ENCODE measurements at places on chromosomes 7 and 10.

DNA sequence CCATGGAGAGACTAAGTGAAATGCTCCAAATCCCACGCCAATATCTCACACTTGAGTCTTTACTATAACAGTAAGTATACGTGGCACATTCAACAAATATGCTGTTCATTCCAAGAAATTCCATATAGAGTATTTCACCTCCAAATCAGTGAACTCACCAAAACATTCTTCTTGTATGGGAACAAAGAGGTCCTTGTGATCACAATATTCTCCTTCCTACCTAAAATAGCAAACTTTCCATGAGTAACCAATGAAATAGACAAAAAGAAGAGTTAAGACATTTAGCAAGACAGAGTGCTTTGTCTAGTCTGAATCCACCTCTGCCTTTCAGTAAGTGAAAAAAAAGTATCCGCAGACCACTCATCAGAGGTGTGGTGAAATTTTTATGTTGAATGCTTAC, 77.3 kb upstream of the NXPH1 start:
- DNase-seq = no peak

GRCh38 chr7:95246831-95247370, 77.4 kb downstream of the PON1 start:
- DNase-seq = peak; percentile 42

DNA sequence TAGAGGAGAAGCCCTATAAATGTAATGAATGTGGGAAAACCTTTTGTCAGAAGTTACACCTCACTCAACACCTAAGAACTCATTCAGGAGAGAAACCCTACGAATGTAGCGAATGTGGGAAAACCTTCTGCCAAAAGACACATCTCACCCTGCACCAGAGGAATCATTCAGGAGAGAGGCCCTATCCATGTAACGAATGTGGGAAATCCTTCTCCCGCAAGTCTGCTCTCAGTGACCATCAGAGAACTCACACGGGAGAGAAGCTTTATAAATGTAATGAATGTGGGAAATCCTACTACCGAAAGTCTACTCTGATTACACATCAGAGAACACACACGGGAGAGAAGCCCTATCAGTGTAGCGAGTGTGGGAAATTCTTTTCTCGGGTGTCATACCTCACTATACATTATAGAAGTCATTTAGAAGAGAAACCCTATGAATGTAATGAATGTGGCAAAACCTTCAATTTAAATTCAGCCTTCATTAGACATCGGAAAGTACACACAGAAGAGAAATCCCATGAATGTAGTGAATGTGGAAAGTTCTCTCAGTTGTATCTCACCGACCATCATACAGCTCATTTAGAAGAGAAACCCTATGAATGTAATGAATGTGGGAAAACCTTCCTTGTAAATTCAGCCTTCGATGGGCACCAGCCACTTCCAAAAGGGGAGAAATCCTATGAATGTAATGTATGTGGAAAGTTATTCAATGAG, 18.9 kb downstream of the RBAK start:
- no peak for DNase-seq

GRCh38 chr7:111409714-111410422, 152.4 kb downstream of the IMMP2L start:
- no peak for DNase-seq

GRCh38 chr7:124764847-124765400, 668 bp downstream of the GPR37 start:
- no peak for DNase-seq

DNA sequence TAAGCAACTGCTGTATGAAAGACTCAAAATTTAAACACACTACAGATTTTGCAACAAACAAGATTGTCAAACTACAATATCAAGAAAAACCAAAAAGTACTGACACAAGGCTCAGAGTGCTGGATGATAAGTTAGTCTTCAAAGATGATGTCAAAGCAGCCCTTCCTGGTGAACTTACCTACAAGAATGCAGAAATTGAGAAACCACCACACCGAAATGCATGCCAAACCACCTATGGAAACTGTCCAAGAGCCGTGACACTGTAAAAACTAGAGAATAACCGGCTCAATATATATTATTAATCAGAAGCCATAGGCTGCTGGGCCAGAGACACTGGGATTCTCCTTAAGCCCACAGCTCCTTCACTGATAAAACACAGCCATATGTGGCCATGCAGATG, 25.3 kb downstream of the DENND11 start:
- DNase-seq = no peak

DNA sequence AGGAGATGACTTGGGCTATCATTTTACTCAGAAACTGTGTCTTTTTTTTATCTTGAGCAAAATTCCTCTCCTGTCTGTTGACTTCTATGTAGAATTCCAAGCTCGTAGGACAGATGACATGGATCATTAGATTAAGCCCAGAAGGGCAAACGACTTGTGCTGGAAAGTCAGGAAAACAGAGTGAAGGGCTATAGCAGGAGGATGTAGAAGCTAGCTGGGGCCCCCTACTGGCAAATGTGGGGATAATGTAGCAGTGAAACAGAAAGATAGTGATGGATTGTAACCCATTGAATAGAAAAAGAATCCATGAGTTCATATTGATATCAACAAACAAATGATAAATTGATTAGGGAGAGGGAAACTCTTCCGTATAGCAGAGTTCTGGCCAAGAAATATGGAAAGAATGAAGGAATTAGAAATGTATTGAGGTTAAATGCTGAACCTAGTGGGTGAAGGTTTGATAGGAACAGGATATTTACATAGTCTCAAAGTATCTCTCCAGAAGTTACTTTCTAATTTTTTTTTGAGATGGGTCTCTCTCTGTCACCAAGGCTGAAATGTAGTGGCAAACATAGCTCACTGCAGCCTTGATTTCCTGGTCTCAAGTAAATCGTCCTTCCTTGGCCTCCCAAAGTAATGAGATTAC, 103.6 kb downstream of the LYZL1 start:
- DNase-seq = no peak

DNA sequence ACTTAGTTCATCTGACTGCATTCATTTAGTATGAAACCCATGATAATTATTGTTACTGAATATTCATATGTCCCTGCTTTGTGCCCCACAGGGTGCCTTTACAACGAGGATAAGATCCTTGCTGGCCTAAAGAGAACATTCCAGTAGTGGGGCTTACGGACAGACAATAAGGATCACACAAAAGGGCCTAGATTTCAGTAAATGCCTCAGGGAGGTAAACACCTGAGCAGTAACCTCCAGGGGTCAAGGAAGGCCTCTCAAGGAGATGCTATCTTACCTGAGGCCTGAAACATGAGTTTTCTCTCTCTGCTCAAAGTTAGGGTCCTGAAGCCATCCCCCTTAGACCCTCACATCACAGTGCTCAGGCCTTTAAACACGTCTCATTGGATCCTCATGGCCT, 228.7 kb downstream of the TCF7L2 start:
- DNase-seq = no peak

- no peak for DNase-seq
These were observed 22.2 kb downstream of the TYW1B start for GRCh38 chr7:72805526-72806494.

DNA sequence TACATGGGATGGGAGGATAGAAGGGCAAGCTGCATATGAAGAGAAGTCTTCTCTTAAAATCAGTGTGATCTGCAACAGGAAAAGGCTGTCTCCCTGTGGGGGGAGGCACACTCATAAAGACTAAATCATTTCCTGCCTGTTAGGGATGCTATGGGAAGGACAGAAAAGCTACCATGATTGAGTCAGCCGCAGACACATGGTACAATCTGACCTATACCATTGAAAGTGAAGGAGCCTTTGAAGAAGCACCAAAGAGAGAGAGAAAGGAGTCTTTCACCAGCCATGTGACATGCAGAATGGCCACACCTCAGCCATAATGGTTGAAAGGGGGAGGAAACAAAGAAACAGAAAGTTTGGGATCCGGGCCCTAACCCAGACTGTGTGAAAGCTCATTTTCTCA, 29.1 kb downstream of the NUDCD3 start:
- no peak for DNase-seq

DNA sequence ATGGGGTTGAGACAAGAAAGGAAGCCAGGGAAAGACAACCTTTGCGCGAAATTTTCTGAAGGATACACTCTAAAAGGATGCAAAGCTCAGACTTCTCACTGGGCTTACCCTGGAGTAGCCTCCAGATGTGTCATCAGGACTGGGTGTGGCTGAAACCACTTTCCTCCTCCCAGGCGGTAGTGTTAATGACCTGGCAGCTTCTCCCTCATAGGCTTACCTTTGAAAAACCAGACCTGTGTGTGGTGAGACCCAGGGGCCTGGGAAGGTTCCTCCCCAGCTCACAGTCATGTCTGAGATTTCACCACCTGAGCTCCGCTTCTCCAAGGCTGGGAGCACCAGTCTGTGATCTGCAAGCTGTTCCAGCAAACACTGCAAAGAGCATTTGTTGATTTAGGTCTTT, 93.7 kb downstream of the EPC1 start:
- DNase-seq = no peak

GRCh38 chr10:101429423-101429822, 75.5 kb downstream of the BTRC start:
- DNase-seq = no peak

- no peak for DNase-seq
These were observed 63.9 kb downstream of the ITGB1 start for GRCh38 chr10:32893916-32894664.

- no peak for DNase-seq
These were observed 99.2 kb downstream of the GRK5 start for GRCh38 chr10:119306514-119306951.

DNA sequence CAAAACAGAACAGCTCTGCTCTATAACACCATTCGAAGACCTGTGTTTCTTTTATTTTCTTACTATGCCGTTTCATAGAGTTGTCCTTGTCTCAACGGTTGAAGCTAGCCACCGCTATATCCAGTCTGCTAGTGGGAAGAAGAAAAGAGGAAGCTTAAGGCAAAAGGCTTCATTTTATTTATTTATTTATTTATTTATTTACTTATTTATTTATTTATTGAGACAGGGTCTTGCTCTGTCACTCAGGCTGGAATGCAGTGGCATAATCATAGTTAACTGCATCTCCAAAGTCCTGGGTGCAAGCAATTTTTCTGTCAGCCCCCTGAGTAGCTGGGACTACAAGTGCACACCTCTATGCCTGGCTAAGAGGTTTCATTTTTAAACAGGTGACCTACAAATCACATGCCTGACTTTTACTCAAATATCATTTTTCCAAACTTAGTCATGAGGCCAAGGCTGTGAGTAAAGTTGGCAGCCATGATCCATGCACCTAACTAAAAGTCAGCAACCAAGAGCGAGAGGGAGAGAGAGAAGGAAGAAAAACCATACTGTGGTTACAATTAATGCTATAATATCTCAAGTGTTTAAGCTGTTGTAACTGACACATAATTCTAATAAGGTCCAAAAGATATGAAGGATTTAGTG, 1305.3 kb upstream of the LRRTM3 start:
- no peak for DNase-seq

DNA sequence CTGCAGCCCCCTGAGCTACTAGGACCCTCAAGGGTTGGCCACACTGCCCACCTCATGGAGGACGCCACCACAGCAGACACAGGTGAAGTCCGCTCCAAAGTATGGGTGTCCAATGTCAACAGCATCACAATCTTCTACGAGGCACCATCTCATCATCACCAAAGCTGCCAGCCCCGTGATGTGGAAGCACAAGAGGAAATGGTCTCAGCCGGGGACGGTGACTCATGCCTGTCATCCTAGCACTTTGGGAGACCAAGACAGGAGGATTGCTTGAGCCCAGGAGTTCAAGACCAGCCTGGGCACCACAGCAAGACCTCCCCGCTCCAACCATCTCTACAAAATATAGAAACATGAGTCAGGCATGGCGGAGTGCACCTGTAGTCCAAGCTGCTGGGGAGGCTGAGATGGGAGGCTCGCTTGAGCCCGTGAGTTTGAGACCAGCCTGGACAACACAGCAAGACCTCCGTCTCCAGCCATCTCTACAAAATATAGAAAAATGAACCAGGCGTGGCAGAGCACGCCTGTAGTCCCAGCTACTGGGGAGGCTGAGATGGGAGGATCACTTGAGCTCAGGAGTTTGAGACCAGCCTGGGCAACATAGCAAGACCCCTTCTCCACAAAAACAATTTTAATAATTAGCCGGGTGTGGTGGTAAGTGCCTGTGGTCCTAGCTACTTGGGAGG, 48.8 kb upstream of the MYL10 start:
- DNase-seq = no peak

- DNase-seq = no peak
These were observed 17.9 kb upstream of the GDF10 start for GRCh38 chr10:47282005-47282656.

- DNase-seq = no peak
These were observed 2.4 kb upstream of the UBE3C start for GRCh38 chr7:157136372-157136771.

GRCh38 chr10:69734797-69735468, 66.8 kb upstream of the COL13A1 start:
- DNase-seq = no peak
